ENCODE measurements at places on chromosomes 7 and 10. TPM values are rescaled to one million over a fixed set of nuclear protein-coding genes. Genes with fewer than 3 reads are reported as not detected.

TSPAN12 gene
- total RNA-seq: 46.0 TPM

SEC61G gene
- total RNA-seq: 210 TPM

NEURL1 gene
- total RNA-seq: 19.8 TPM

CLCN1 gene
- total RNA-seq: 1.1 TPM

SFTPA1 gene
- not detected for total RNA-seq

TRA2A gene
- total RNA-seq: 28.1 TPM

NEUROG3 gene
- not detected for total RNA-seq

ANKRD30A gene
- total RNA-seq: not detected

FAM131B gene
- 1.4 TPM for total RNA-seq

TMEM176B gene
- 7.7 TPM for total RNA-seq

NAT16 gene
- total RNA-seq: not detected

DRGX gene
- not detected for total RNA-seq

CLRN3 gene
- total RNA-seq: 0.09 TPM

DLD gene
- total RNA-seq: 42.6 TPM

CPA2 gene
- total RNA-seq: 0.44 TPM

BEND7 gene
- 5.6 TPM for total RNA-seq

NOLC1 gene
- total RNA-seq: 34.5 TPM

PLEKHS1 gene
- 0.04 TPM for total RNA-seq

XRCC2 gene
- total RNA-seq: 3.5 TPM

IGF2BP3 gene
- total RNA-seq: 26.8 TPM

CTTNBP2 gene
- 2.8 TPM for total RNA-seq

FOXP2 gene
- total RNA-seq: 10.0 TPM

TUBB8 gene
- total RNA-seq: 0.09 TPM

PTEN gene
- total RNA-seq: 81.7 TPM

SUGCT gene
- 6.1 TPM for total RNA-seq

ORC5 gene
- total RNA-seq: 16.3 TPM

NUPR2 gene
- 0.18 TPM for total RNA-seq

TRPV6 gene
- total RNA-seq: 0.09 TPM

SEMA3A gene
- 42.7 TPM for total RNA-seq

ZNF775 gene
- total RNA-seq: 6.2 TPM

CXCL12 gene
- 126 TPM for total RNA-seq

TFR2 gene
- 0.22 TPM for total RNA-seq

SPACDR gene
- total RNA-seq: 1.2 TPM

Data from muscle of leg (tissue), 16 donors.